ENCODE measurements at places on chromosomes 5 and 9.
A peak's percentile ranks its signal among the peaks of the same experiment; 100 is the strongest.

- DNase-seq, result no peak
Measured at GRCh38 chr9:111839387-111839786, 44.6 kb upstream of the SHOC1 start.

DNA sequence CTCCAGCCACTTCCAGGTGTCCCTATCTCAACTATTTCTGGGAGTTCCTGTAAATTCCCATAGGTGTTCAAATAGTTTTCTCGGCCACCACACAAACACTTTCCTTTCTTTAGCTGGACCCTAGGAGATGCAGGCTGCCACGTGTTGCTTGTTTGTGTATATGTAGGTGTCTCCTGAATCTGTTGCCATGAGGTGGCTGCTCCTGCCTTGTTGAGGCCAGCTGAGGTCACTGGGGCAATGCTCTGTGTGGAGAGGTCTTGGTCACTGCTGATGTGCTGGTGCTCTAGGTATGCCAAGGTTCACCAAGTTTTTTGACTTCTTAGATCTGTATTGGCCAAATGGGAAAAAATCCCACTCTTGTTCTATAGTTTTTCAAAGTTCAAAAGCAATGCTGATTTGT, 132.5 kb upstream of the CHD1 start:
- DNase-seq, result no peak

- no peak for DNase-seq
Measured at GRCh38 chr5:142017832-142018427, 5.1 kb upstream of the GNPDA1 start.

DNA sequence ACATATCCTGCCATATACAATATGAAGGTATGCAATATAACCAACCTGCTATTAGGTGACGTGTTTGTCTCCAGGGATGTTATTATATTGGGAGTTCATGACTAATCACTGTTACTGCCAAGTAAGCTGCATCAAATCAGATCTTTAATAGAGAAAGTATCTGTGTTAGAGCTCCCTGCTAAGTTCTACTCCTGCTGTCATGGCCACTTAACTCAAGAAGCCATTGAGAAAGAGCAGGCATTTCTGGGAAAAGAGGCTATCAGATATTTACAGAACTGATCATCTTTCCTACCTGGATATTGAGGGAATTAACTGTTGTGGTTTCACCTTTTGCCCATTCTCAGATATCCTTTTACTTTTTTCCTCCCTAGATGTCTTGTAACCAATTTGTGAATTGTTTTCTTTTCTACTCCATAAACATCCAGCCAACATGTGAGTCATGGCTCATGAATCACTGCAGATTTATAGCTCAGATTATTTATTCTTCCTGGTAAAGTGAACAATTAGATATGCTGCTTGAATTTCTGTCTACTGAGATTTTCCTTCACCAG, 634.8 kb upstream of the FAM174A start:
- DNase-seq, result no peak

- DNase-seq, result no peak
Measured at GRCh38 chr9:107422189-107423185, 67.1 kb downstream of the KLF4 start.

- no peak for DNase-seq
Measured at GRCh38 chr9:7258688-7259396, 501.1 kb downstream of the KDM4C start.

- no peak for DNase-seq
Measured at GRCh38 chr5:16406630-16407029, 59.0 kb downstream of the ZNF622 start.

GRCh38 chr9:90517103-90517502, 125.5 kb downstream of the DIRAS2 start:
- DNase-seq, result no peak

DNA sequence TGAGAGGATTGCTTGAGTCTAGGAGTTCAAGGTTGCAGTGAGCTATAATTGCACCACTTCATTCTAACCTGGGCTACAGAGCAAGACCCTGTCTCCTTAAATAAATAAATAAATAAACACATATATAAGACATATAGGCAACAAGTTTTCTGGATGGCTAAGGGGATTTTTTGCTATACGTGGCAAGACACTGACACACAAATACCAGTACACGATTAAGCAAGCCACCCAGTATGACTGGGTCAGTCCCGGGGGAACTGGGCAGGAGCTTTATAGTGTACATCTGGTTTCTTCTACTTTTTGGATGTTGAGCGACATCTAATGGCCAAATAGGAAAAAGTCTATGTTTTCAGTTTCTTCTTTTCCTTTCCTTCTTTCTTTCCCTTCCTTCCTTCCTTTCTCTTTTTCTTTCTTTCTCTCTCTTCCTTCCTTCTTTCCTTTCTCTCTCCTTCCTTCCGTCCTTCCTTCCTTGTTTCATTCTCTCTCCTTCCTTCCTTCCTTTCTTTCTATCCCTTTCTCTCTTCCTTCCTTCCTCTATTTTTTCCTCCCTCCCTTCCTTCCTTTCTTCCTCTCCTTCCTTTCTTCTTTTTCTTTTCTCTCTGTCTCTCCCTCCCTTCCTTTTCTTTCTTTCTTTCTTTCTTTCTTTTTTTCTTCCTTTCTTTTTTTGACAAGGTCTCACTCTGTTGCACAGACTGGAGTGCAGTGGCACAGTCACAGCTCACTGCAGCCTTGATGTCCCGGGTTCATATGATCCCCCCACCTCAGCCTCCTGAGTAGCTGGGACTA, 47.0 kb upstream of the PLIN2 start:
- peak; percentile 5 for DNase-seq

- no peak for DNase-seq
Measured at GRCh38 chr5:121949885-121950284, 11.9 kb upstream of the SRFBP1 start.

GRCh38 chr9:121990600-121991306, 102.4 kb downstream of the TTLL11 start:
- DNase-seq, result no peak

DNA sequence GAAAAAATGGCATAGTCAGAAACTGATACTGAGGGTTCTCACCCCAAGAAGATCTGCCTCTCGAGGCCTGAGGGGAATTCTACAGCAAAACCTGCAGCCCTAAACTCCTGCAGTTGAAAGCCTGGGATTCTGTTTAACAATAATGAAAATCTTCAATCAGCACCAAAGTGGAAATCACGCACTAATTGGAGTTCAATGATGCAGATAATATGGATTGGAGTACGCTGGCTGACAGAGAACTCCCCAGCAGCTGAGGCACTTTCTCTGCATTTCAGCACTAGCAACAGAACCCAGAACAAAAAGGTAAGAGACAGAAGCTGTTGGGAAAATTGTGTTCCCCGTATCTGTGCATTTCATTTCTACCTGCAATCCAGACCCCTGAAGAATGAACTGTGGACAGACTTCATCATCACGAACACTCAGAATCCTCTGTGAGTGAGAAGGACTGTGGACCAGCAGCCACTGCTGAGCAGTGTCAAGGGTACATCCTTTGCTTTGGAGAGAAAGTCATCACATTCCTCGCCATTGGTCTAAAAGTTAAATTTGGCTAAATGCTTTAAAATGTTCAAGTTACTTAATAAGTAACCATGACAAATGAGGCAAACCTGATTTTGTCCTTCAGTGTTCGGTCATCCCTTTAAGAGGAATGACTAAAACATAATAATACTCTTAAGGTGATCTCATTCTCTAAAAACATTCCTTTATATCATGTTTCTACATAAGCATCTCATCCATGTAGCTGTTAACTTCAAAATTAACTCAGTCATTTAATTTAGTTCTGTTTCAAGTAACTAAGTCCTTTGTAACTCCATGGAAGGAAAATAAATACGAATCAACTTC, 126.1 kb downstream of the GAS1 start:
- no peak for DNase-seq

GRCh38 chr9:69745716-69746437, 13.9 kb downstream of the PTAR1 start:
- DNase-seq, result no peak

- no peak for DNase-seq
Measured at GRCh38 chr9:16526380-16526779, 344.1 kb downstream of the BNC2 start.

DNA sequence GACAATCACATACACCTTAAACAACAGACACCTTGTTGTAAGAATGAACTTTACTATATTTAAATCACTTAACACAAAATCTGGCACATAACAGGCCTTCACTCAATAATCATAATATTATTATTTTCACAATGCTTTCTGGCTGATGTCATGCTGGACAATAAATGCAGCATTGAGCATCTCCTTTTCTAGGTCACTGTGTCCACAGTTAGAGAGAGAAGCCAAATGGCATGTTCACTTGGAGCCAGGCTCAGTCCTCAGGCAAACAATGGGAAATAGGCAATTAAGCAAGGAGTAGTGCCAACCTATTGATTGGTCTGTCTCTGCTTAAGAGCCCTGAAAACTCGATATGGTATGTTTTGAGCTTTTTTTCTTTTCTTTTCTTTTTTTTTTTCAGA, 50.6 kb upstream of the KLF4 start:
- no peak for DNase-seq

- DNase-seq, result no peak
Measured at GRCh38 chr9:38120961-38121360, 51.9 kb upstream of the SHB start.

GRCh38 chr9:95985440-95986055, 110.1 kb downstream of the ERCC6L2 start:
- DNase-seq, result no peak

DNA sequence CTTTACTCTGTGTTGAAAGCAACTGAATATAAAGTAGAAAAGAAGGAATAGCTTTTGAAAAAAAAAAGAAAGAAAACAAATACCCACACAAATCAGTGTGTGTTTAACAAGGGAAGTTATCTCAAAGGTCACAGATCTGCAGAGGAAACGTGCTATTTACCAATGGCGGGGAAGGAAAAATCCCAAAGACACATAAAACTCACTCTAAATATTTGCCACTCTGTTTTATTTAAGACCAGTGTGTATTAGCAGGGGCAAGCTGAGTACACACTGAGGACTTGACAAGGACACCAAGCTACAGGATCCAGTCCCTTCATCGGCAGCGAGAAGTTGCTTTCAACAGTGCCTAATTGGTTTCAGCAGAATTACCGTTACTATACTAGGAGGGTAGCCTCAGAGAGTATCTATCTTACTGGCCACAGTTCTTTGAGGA, 252.5 kb downstream of the DEPDC1B start:
- no peak for DNase-seq

DNA sequence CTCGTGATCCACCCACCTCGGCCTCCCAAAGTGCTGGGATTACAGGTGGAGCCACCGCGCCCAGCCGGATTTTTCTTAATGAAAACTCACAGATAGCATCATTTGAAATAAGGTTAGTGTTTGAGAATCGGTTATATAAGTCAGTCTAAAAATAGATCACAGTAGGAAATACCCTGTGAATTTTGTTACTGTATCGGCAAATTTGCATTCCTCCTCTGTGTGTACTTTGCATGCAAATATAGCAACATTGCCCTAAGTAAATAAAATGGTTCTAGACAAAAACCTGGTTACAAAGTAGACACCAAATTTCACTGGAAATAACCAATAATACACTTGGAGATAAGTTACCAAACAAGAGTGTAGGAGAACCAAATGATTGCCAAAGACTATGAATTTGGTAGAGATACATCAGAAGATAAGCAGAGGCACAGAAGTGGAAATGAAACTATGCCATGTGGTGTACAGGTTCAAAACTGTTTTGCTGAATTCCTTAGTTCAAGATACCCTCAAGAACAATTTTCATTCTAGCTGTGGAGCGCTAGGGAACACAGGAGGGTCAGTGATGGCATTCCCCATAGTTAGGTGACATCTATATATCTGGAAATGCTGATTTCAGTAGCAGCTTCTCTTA, 58.1 kb downstream of the ICE1 start:
- DNase-seq, result no peak

DNA sequence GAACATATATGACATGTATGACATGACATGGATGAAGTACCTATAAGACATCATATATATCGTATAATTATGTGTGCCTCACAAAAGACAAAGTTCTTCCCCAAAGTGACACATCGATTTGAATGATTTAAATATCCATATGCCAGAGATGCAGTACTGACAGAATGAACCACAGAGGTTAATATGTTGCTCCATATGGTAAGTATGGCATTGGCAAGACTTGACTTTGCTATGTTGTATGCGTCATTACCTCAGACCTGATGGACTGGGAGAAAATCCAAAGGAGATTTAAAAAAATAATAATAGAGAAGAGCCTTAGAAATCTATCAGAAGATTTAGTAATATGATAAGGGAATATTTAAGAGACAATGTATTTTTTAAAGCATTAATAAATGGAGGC, 263.2 kb downstream of the PJA2 start:
- no peak for DNase-seq

DNA sequence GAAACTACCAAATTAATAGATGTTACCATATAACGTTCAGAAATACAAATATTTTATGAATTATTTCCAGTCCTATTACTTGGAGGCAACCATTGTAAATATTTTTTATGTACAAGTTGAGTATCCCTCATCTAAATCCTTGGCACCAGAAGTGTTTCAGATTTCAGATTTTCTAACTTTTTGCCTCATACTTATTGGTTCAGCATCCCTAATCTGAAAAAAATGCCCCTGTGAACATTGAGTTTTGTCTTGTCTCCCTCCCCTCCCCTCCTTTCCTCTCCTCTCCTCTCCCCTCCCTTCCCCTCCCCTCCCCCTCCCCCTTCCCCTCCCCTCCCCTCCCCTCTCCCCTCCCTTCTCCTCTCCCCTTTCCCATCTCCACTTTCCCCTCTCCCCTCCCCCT, 40.6 kb downstream of the UBAP1 start:
- DNase-seq, result no peak

GRCh38 chr9:103789686-103790085, 304.4 kb upstream of the SMC2 start:
- no peak for DNase-seq

- no peak for DNase-seq
Measured at GRCh38 chr9:129822898-129823541, 916 bp downstream of the TOR1A start.

DNA sequence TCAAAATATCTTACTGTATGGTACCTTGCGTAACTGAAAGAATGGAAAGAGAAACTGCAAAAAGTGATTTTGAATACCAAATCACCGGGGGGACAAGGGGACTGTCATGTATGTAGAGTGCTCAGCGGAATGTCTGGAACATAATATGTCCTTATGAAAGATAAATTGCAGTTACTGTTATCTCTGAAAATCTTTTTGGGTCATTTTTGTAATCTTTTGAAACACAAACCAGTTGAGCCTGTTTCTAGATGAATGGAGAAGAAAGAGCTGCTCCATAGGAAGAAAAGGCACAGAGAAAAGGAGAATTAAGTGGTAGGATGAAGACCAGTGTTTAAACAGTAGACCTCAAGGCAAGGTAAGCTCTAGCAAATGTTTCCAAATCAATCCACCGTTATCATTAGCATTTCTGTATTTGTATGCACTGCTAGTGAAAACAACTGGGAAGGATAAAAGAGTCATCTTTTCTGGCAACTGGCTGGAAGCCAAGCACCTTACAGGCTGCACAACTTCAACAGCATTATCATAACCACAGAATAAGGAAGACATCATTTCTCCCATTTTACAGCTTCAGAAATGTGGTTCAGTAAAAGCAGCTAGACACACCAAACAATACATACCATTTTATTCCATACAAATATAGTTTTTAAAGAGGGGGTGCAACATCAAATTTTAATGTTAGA, 158.5 kb downstream of the TRPM3 start:
- no peak for DNase-seq

- DNase-seq, result no peak
Measured at GRCh38 chr5:10418654-10419345, 22.9 kb upstream of the ROPN1L start.
